SHP77 (cell line): ENCODE measurements at places on chromosomes 7 and 10.

DNA sequence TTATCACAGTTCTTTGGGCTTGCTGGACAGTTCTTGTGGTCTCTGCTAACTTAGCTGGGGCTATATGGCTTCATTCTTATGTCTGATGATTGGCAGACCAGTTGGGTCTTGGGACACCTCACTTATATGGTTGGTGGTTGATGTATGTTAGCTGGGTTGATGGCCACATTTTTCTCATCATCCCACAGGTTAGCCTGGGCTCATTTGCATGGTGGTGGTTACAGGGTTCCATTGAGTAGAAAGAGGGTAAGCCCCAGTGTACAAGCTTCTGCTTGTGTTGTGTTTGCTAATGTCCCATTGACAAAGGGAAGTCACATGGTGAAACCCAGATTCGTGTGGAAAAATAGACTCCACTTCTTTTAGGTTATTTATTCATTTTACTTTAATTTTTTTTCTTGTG, 40.6 kb downstream of the TMEM60 start:
- DNase-seq = no peak

DNA sequence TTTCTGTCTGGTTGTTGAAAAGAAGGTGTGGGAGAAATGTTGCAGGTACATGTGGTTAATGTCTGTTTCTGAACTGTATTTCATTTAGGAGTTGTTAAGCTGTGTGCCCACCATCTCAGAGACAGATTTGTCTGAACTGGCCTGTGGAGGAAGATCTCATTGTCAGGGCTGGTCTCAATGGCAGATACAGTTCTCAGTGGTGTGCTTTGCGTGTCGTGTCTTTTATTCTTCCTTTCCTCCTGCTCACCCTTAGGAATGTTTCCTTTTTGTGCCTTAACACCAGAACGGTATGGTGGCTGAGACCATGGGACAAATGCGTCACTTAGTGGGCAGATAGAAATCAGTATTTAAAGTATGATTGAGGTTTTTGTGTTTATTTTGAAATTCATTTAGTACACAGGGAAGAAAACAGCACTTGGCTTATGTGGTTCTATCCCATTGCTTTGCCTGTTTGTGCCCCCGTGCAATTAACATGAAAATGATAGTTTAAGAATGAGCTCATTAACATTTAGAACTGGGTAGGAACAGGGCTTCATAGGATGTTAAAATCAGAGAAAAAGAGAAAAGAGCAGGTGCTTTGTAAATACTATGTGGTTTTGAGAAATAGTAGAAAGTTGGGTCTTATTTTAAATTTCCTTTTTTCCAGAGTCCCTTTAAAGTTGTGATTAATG, 112.6 kb downstream of the AUTS2 start:
- DNase-seq = no peak

GRCh38 chr7:47536661-47537611, 45.0 kb downstream of the TNS3 start:
- DNase-seq = no peak

DNA sequence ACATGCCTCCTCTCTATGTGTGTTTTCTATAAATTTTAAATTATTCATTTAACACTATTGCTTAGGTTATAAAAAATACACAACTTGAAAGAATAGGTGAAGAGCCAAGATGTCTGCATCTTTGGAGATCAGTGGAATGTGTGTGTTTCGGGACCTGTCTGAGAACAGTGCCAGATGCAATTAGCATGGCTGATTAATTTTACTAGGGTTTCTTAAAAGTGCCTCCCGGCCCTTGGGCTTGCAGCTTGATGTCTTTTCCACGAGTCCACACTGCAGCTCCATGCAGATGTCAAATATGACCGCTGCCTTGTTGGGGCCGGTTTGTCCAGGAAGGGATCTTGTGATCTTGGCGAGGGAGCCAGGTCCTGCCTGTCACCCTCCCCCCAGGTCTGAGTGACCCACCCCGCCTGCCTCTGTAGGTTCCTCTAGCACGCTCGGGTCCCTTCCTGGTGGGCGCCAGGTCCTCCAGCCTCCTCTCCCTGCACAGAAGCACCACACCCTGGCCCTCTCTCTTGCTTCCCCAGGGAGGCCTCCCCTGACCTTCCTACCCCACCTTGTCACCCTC, 20.7 kb downstream of the LHPP start:
- no peak for DNase-seq

DNA sequence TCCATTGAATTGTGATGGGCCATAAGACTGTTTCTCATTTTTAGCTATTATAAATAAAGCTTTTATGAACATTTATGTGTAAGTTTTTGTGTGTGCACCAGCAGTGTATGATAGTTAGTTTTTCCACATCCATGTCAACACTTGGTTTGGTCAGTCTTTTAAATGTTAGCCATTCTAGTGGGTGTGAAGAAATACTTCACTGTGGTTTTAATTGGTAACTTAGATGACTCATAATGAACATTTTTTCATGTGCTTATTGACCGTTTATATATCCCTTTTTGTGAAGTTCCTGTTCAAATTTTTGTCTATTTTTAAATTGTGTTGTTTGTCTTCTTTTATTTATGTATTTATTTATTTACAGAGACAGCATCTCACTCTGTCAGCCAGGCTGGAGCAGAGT, 23.6 kb upstream of the PDK4 start:
- DNase-seq = no peak

GRCh38 chr7:80459776-80460510, 51.9 kb downstream of the GNAT3 start:
- DNase-seq = no peak

GRCh38 chr7:5525271-5526099, 101.9 kb upstream of the TNRC18 start:
- DNase-seq = no peak

DNA sequence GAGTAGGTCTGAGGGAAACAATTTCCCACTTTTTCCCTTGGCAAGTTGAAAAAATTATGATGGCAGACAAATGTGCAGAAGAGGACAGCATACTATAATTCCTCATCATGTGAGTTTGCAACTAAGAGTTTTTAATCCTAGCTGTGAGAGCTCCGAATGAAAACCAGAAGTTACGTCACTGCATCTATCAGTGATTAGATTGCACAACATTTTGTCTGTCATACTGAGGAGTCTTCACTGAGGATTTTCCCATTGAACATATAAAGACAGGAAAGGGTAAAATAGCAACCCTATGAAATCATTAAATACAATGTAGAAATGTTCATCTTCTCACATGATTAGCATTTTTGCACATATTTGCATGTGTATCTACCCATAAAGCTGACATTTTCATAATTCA, 45.8 kb downstream of the ZNF736 start:
- no peak for DNase-seq

DNA sequence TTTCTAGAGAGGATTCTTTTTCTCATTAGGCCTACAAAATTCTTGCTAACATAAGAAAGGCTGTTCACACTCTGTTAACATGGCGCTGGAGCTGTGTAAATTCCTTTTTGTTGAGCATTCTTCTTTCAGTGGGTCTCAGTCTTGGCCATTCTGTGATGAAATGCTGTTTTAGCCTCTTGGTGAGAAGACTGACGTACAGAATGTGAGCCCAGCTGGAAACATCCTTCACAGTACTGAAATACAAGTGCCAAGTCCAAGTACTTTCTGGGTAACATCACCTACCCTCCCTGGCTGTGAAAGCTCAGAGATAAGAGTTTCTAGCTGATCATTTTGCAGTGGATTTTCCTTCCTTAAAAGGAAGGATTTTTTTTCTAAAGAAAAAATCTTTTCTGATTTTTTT, 231.8 kb downstream of the AHR start:
- DNase-seq = no peak

GRCh38 chr10:51763746-51764145, 64.4 kb upstream of the CSTF2T start:
- no peak for DNase-seq
